ENCODE measurements at places on chromosomes 2 and 18.

DNA sequence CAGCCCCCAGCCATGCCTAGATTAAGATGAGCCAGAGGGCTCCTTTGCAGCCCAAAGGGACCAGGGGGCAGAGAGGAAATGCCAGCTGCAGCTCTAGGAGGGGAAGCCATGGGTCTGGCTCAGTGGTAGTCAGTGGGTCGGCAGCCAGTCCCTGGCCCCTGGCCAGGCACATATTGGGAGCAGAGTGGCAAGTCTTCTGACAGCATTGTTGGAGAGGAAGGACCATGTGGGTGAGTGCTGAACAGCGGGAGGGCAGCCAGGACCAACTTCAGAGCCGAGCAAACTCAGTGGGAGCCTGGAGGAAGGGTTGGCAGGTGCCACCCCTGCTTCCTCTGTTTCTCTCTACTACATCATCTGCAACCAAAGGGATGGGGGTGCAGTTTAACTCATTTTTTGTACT lies 140.5 kb upstream of the PELI1 start:
- no peak for DNase-seq

DNA sequence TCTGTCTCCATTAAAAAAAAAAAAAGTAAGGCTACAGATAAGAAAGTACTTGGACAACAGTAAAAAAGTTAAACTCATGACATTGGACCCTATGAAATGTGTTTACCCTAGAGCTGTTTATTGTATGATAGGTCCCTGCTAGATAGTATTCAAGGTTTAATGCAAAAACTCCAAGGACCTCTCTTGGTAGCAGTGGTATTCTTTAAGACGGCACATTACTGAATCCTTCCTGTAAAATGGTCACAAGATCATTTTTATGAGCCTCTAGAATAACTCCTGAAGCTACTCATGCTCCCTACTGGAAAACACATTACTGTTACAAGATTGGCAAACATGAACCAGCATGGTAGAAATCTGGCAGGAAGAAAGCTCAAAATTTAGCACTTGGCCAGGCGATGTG lies 38.8 kb downstream of the GALM start:
- DNase-seq: no peak

- DNase-seq: no peak
Observed at GRCh38 chr2:131584940-131585339, 57.3 kb downstream of the CCDC74A start.

DNA sequence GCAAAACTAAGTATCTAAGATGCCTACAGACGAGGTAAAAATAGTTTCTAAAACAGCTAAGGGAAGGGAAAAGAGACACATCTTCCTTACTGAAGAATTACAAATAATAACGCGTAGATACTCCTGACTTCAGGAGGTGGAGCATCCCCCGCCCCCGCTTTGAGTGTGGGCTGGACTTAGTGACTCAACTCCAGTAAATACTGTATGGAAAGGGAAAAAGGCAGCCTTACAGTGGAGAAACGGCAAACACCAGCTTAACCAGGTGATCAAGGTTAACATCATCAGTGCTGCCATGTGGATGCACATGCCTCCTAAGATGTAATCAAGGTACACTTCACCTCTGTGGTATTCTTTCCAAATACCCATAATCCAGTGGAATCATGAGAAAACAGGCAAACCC lies 47.9 kb downstream of the HADHB start:
- no peak for DNase-seq

- no peak for DNase-seq
Observed at GRCh38 chr2:85481818-85482777, 56.9 kb upstream of the MAT2A start.

DNA sequence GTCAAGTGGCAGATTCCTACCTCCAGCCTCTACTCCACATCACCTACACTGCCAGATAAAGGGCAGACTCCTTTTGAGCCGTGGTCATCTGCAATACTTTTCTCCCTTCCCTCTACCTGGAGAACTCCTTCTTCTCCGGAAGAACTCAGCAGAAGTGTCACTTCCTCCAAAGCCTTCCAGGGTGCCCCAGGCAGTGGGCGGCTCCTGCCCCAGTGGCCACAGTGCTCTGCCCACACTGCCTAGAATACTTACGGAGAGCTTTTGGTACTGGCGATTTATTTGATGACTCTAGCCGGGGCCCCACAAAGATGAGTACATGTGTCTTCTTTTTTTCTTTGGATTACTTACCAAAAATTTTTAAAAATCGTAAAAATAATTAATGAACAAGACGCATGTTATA lies 39.7 kb downstream of the FOSL2 start:
- DNase-seq: no peak

- DNase-seq: no peak
Observed at GRCh38 chr2:27000228-27000627, 29.8 kb downstream of the MAPRE3 start.

DNA sequence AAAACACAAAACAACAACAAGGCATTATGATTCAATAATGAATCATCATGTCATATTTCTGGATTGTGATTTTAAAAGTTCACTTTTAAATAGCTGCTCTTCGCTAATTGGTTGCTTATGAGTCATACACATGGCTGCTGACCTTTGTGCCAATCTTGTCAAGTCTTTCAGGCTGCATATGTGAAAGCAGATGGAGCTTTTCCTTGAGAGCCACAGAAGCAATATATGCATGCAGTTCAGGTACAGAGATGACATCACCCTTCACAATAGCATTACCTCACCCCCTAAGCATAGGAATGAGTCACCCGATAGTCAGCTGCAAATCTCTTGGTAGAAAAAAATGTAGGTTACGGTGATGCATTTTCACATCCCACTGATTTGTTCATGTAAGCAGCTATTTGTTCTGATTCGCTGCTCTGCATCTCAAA lies 27.2 kb downstream of the EIF2AK3 start:
- DNase-seq: peak; percentile 21

- DNase-seq: no peak
Observed at GRCh38 chr2:47735136-47735869, 47.6 kb upstream of the MSH6 start.

DNA sequence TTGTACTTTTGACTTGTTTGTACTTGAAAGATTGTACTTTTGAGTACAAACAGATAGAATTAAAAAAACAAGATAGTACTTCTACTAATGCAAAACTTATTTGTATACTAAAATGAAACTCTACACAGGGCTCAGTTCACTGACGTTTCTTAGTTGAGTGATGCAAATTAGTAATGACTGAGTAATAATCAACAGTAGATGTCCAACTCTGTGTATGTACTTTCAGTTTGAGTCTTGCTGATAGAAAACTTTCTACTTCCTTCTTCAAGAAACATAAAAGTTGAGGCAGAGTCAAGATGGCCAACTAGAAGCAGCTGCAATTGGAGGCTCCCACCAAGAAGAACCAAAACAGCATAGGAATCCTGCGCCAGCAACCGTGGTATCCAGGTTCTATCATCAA lies 585.0 kb downstream of the NR4A2 start:
- DNase-seq: no peak

DNA sequence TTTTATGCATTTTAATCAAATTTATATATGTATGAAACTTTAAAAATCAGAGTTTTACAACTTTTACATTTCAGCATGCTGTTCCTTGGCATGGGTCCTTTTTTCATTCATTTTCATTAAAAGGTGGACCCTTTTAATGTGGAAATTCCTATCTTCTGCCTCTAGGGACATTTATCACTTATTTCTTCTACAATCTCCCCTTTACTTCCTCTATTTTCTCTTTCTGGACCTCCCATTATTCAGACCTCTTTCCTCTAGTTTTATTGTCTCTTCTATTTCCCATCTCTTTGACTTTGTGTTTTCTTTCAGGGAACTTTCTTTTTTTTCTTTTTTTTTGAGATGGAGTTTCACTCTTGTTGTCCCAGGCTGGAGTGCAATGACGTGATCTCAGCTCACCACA lies 5.7 kb downstream of the PROC start:
- DNase-seq: no peak

DNA sequence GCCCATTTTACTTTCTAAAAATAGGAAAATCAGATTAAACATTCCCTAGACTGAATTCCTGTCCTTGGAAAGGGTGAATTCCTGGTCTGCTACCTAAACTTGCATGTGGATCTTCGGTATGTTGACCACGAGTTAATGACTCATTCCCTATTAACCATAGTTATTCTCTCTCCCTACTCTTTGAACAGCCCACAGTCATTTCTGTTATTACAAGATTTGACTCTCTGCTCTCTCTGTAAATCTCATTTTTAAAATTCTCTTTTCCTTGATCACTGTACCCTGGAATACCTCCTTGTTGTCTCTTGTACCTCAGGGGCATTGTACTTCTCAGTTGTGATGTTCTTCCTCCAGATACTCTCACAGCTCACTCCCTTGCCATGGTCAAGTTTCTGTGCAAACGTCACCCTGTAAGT lies 92.0 kb upstream of the GULP1 start:
- no peak for DNase-seq

- DNase-seq: no peak
Observed at GRCh38 chr2:113233593-113234550, 44.8 kb downstream of the PAX8 start.

DNA sequence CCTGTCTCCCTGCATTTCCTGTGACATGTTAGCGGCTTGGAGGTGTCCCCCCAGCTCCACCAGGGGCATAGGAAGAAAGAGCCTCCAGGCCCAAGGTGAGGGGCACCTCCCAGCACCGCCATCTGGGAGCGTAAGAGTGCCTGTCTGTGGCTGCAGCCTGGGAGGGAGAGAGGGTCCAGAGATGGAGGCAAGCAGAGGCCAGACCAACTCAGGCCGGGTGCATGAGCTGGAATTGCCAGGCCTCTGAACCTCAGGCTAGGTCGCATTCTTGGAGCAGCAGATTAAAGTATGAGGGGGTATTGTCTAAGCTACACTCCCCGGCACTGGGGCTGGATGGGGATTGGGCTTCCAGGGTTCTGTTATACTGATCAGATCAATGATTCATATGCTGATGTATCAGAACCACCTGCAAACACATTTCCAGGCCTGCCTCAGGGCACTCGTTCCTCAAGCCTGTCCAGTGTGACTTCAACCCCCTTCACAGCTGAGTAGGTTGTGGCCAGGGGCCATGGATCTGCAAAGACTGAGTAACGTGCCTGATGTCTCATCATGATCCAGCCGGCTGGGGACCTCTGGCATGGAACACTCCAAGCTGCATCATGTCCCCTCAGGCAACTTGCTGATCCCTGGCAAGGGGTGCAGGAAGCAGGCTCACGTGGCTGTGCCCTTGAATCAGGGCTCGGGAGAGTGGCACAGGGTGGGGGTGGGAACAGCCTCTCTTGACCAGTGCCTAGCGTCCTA lies 73.2 kb downstream of the HS1BP3 start:
- DNase-seq: peak; percentile 48

DNA sequence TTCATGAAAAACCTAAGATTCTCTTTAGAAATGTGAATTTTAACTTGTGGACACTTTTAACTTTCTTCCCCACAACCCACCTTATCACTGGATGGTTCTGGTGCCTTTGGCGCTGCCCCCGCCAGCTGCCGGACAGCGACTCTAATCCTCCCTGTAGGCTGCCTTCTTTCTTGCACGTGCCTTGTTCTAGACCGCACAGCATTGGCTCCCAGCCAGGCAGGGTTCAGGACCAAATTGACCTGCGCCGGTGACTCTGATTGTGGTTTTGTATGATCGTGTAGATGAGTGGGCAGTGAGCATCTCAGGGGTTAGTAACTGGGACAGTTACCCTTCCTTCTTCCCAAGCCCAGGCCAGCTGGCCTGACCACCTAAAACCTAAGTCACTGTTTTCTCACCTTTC lies 106.8 kb downstream of the ASAP2 start:
- DNase-seq: no peak

- no peak for DNase-seq
Observed at GRCh38 chr2:85446296-85447221, 28.0 kb downstream of the SH2D6 start.

GRCh38 chr2:174350593-174351181 lies 15.9 kb downstream of the SP9 start:
- DNase-seq: no peak

DNA sequence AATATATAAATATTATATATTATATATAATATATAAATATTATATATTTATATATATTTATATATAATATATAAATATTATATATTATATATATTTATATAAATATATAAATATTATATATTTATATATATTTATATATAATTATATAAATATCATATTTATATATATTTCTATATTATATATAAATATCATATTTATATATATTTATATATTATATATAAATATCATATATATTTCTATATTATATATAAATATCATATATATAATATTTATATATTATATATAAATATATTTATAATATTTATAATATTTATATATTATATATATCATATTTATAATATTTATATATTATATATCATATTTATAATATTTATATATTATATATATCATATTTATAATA lies 321.4 kb downstream of the CDH2 start:
- DNase-seq: no peak

DNA sequence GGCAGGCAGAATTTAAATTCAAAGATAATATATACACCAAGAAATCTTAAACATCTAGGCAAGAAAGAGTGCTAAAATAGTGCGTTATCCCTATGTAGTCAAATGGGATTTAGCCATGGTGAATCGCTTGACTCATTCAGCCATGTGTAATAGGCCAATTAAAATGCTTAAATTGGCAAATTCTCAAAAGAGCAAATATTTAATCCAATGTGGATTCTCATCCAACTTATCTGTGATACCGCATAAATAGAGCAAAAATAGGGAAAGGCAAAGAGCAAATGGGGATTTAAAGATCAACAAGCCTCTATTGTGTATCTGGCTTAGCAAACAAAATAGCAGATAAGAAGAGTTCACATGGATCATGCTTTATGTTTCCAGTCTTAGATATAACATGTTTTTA lies 123.2 kb upstream of the RPRM start:
- DNase-seq: no peak

DNA sequence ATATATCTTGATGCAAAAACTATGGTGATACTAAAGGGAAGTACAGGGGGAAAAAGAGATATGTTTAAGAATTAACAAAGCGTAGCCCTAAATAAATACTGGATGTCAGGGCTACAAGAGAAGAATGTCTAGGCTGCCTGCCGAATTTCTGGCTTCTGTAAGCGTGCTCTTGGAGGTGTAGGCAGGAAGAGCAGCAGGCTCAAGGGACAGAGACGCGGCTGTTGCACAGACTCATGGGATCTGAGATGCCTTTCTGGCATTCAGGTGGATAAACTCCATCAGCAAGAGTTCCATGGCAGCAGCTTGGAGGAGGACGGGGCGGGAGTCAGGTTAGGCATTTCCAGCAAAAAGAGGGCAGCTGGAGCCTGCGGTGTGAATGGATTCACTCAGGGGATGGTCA lies 123.2 kb upstream of the TWIST2 start:
- DNase-seq: no peak

GRCh38 chr2:43057742-43058725 lies 168.4 kb downstream of the ZFP36L2 start:
- no peak for DNase-seq
